ENCODE measurements at places on chromosomes 7 and 10.

DNA sequence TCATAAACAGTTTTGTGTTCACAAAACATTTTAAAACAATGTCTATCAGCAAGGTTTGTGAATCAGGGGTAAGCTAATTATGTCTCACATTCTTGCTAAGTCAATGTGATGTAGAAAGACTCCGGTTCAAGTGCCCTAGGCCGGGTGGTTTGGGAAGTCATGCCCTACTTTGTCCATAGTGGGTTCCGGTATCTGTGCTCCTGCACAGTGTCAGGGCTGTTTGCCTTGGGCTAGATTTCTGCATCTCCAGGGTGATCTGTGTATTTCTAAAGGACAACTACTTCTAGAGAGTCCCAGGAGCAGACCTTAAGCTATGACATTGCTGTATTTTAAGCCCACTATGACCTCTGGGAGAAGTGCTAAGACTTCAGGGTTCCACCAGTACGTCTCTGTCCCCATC lies 504.1 kb downstream of the PLXNA4 start:
- no peak for DNase-seq

- no peak for DNase-seq
These were observed 194.5 kb downstream of the USP6NL start for GRCh38 chr10:11416974-11417373.

GRCh38 chr7:29839302-29839701 lies 33.0 kb downstream of the WIPF3 start:
- DNase-seq = peak; percentile 59

GRCh38 chr10:103077491-103078308 lies 115.4 kb downstream of the NT5C2 start:
- DNase-seq = no peak

- DNase-seq = no peak
These were observed 18.3 kb downstream of the FHIP2A start for GRCh38 chr10:114839901-114840300.

DNA sequence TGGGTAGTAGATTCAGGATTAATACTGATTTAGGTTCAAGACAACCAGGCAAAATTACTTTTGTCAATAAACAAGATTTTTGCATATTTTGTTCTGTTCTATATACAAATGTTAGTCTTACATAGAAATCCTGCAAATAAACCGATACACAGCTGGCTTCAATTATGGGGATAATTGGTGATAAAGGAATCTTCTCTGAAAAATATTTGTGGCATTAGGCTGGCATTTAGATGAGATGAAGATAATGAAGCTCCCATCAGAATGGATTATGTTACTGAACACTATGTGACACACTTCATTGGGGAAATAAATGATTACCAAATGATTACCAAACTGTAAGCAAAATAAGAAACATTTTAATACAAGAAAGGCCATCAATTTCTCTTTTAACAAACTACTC lies 65.8 kb downstream of the NT5C2 start:
- no peak for DNase-seq

GRCh38 chr10:114022766-114023597 lies 20.7 kb upstream of the ADRB1 start:
- DNase-seq = peak; percentile 72

- DNase-seq = peak; percentile 29
These were observed 1.8 kb upstream of the OPN1SW start for GRCh38 chr7:128777156-128778123.

GRCh38 chr10:87842776-87843497 lies 20.4 kb downstream of the KLLN start:
- DNase-seq = peak; percentile 83

DNA sequence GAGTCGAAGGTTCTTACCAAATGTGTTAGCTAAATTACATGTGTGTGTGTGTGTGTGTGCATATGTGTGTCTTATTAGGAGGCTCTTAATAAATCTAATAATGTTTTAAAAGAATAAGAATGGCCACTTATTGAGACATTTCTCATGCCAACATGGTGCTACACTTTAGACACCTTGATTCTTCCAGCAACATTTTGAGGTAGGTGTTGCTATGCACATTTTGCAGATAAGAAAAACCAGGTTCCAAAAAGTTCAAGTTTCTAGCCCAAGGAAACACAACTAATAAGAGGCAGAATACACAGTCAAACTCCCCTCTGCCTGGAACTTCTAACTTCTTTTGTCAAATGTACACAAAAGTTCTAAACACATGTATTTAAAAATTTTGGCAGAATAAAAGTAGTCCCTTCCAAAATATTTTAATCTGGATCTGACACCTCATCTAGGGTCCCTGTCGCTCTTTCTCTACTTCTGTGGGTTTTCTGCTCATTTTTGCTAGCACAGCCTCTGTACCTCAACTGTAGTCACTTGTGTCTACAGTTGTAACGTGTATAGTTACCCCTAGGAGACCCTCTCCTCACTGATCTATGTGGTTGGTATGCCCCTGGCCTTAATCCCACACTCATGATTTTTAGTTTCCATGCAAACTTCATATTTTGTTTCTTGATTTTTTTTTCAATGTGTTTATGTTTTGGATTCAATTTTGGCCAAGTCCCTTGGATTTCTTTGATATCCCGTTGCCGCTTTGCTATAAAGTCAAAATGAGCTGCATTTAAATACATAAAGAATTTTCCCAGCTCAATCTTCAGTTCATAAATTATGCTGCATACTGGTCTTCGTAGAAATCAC lies 4.3 kb downstream of the ANKRD1 start:
- no peak for DNase-seq

- DNase-seq = no peak
These were observed 29.7 kb downstream of the OGDH start for GRCh38 chr7:44636041-44636584.

- peak; percentile 79 for DNase-seq
These were observed 55.7 kb downstream of the GSDME start for GRCh38 chr7:24701261-24702235.

DNA sequence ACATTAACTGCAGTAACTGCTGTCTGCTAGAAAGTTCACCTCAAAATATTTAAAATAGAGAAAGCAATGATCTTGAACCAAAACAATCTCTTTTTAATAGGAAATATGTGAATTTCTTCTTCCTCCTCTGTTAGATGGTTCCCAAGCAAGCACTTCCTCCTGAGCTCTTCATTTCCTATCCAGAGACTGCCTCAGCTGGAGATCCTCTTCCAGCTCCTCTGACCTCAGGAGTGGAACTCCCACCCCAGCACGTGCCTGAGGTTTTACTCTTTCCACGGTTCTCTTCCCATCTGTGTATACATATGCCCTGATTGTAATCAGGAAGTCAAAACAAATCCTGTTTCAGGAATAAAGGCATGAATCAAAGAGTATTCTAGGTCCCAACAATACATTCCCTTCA lies 5.6 kb downstream of the DENND11 start:
- no peak for DNase-seq

DNA sequence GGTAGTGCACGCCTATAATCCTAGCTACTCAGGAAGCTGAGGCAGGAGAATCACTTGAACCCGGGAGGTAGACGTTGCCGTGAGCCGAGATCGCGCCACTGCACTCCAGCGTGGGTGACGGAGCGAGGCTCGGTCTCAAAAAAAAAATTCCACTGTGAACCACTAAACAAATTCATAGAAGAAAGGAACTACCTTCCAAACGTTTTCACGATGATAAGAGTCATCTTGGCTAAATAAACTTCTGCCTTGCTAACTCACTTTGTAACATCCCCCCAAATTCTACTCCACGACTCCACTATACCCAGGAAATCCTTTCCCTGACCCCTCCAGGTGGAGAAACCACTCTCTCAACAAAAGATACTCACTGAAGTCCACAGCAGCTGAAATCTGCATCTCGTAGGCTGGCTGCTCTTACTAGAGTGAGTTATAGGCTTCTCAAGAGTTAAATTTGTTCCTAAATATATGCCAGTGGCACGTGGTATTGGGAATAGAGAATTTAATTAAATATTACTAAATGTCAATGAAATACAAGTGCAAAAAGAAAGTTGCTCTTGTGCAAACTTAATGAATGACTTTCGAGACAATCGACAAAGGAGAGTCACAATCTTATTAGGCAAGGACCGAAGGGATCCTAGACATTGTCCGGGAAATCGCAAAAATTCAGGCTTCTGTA lies 1.6 kb upstream of the GTF2I start:
- DNase-seq = no peak

- DNase-seq = no peak
These were observed 606.5 kb downstream of the IPMK start for GRCh38 chr10:57661206-57661605.

DNA sequence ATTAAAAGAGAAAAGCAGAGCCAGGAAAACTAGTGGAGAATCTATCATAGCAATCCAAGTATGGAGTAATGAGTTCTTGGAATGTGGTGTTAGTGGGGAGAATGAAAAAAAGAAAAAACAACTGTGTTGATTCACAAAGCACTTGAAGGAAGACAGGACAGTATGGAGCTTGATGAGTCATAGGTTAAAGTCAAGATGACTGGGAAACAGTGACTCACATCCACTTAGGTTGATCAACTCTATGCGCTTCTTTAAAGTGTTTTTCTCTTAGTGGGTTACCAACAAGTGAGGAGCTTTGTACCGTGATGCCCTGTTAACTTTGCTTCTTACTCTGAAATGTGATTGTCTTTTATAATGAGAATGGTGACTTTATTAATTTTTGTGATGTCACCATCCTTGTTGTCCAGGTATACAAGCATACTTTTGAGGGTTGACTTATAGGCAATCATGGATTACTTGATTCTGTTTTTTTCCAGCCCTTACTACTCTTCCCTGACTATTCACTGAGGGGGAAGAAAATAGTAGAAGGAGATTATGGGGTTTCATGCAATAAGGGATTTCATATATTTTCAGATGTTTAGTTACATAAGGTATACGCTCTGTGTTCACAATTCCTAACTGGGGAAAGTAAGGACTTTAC lies 32.1 kb upstream of the MDFIC start:
- DNase-seq = peak; percentile 97

DNA sequence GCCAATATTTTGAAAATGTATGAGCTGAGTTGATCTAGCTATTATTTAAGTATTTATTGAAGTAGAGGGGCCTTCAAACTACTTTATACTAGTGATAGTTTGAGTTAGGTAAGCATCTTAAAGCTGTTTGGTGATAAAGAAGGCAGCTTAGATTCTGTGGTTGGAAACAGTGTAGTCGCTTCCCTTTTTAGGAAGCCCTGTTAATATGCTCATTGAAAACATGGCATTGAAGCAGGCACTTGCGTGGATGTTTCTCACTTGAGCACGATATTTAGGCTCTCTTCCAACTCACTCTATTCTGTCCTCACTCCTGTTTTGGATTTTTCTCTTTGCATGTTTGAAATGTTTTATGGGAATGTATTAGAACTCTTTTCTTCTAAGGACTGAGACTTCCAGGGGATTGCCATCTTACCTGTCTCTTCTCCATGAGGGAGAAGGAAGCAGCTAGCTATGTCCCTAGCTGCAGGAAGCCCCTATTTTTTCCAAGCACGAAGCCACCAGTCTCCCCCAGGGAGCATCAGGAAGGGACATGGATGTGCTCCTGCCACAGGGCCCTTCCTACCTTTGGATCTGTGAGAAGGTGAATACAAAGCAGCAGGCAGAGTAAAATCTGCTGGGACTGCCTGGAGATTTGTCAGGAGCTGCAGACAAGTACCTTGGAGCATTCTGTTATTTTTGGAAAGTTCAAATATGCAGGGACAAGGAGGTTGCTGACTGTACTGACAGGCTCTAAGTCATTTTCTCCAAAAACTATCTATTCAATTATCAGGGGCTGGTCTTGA lies 22.0 kb upstream of the BMPR1A start:
- DNase-seq = no peak

DNA sequence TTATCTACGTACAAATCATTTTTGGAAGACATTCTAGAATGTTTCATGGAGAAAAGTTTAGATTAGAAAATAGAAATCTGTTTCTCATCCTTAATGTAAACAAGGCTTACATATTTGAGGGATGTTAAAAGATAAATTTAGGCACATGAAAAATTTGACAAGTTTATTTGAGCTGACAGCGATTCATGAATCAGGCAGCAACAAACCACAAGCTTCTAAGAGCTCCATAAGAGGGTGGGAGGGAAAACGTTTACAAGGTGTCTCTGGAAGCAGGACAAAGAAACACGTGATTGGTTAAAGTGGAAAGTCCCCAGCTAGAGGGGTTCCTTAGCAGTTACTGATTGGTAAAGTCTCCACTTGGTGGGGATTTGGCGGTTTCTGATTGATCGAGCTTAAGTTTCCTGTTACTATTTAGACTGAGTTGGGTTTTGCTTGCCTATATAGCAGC lies 228.9 kb upstream of the PITRM1 start:
- DNase-seq = peak; percentile 33

DNA sequence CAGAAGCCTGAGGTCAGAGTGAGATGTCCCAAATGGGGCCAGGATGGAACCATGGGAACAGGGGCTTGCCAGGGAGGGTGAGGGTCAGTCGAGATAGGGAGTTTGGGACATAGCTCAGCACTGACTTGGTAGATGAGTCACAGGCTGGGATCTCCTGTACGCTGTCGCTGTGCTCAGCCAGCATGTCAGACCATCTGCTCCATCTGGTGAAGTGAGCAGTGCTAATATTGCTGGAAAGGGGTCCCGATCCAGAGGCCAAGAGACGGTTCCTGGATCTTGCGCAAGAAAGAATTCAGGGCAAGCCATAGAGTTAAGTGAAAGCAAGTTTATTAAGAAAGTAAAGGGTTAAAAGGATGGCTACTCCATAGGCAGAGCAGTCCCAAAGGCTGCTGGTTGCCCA lies 505.6 kb downstream of the GALNT17 start:
- peak; percentile 30 for DNase-seq

DNA sequence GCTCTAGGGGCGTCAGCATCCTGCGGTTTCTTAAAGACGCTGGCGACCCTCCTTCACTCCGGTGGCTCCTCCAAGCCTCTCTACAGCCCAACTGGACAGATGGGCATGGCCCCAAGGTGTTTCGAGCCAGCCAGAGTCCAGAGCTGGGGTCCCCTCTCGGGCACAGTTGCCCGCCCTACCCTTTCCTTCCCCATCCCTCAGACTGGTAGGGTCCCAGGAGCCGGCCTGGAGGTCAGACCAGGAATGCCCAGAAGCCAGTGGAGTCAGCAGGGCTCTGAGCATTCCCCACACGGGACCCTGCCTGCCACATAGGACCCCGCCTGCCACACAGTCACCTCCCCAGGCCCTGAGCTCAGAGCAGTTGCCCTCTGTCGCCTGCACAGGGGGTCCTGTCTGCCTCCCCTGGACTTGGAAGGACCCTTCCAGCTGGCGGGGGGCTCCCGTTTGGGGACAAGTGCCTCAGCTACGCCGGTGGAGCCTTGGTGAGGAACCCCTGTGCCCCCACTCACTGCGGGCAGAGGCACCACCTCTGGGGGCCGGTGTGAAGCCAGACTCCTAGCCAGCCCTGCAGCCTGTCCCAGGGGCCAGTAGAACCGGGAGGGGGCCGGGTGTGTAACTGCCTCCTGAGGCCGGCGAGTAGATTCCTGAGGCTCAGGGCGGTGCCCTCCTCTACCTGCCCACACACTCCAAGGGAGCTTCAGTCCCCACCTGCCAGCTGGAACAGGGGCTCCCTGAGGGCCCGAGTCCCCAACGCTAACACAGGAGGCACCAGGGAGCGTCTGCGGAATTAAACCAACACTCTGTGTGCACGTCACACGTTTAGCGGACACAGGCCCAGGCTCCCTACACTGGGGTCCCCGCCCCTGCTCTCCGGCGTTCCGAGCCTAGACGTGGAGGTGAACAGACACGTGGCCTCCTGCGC lies 19.4 kb upstream of the PDGFA start:
- no peak for DNase-seq

- DNase-seq = peak; percentile 5
These were observed 569 bp downstream of the SLC26A5 start for GRCh38 chr7:103445228-103446048.
